ENCODE measurements at places on chromosomes 7 and 10.

DNA sequence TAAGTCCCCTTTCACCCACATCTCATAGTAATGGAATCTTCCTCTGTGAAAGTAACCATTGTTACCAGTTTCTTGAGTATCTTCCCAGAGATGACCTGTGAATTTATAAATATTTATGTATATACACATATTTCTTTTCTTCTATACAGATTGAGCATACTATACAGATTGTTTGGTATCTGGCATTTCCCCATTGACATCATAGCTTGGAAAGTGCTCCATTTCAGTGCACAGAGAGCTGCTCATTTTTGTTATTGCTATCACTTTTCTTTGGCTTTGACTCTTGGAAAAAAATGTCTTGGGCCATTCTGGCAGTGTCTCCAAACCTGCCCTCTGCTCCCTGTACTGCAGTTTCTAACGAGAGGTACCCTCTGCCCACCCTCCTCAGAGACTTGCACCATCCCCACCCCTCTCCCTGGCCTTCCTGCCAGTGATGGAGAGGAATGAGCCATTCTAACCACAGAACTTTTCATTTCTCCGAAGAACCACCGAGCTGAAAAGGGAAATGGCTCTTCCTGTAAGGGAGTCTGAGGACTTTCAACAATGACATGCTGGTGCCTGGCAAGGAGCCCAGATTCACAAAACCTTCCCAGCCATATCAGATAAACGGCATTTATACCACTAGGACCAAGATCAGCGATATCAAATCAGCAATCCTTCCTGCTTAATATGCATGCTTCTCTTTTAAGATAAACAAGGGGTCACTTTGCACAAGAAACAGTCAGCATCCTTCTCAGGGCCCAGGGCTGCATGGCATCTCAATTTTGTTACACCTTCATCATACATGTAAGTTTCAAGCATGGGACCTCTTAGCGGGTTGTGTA, 19.7 kb upstream of the CCSER2 start:
- DNase-seq = no peak

DNA sequence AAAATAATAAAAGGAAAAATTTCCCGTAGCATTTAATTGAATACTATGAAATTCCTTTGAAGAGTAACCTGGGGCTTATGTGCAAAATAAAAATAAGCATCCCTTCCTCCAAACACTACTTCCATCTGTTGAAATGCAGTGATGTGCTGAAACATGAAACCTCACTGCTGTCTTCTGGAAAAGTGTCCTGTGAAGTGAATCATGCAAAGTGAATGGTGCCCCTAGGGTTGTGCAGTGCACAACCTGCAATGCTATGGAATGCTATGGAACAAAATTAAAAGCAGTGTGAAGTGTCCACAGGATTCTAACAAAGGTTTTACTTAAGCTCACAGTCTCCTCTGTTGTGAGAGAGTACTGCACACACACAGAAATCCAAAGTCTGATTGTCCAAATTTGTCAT, 480.9 kb downstream of the ETV1 start:
- no peak for DNase-seq

DNA sequence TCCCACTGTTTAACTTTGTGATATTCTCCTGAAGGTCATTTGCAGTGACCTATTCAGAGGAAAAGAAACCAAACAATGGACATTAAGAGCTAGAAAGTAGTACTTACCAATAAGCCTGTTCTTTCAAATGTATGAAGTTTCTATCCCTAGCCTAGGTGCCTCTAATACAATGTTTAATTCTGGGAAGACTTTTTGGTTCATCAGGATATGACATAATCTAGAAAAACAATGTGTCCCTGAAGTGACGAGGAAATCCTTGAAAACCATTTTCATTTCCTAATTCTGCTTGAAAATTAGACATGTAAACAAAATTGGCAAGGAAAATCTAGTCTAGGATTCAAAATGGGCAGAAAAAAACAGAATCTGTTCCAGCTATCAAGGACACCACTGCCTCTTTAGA, 36.1 kb downstream of the ARHGAP19 start:
- no peak for DNase-seq

DNA sequence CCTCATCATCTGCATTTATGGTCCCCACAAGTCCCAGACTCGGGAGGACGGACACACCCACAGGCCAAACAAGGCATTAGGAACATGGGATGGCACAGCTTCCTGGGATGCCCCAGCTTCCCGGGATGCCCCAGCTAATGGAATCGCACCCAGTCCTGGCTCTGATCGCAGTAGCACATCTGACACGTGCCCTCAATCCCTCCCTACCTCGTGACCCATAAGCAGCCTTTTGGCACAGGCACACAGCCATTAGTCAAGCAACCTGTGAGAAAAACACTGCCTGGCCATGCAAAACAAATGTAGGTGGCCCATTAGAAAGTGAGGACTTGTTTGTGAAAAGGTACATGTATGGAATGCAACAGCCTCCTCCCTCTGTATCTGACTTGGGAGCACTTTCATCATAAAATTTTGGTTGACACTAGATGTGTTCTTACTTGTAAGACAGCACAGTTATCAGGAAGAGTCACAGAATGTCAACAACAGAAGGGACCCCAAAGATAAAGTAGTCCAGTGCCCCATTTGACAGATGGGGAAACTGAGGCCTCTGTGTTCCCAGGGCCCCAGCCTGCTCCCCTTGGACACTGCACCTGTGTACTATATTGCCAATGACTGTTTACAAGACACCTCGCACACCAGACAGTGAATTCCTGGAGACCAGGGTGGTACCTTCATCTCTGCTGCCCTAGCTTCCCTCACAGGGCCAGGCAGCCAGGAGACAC, 34.4 kb downstream of the DLG5 start:
- no peak for DNase-seq

DNA sequence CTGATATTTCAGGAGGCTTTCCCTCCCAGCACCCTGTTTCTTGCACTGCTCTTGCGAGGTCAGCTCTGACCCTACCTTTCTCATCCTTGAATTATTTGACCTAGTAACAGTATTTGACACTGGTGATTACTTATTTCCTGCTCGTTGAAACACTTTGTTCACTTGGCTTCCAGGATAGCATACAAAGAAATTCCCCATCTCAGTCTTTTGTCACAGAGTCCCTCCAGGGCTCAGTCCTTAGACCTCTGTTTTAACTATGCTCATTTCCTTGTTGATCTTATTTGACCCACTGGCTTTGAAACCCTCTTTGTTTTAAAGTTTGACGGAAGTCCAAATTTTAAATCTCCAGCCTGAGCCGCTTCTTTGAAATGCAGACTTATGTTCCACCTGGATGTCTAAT, 29.9 kb downstream of the BMPR1A start:
- DNase-seq = no peak

GRCh38 chr7:48147078-48147591, 24.1 kb upstream of the ABCA13 start:
- DNase-seq = no peak

- DNase-seq = no peak
Measured at GRCh38 chr10:62707810-62708209, 96.7 kb upstream of the ADO start.

DNA sequence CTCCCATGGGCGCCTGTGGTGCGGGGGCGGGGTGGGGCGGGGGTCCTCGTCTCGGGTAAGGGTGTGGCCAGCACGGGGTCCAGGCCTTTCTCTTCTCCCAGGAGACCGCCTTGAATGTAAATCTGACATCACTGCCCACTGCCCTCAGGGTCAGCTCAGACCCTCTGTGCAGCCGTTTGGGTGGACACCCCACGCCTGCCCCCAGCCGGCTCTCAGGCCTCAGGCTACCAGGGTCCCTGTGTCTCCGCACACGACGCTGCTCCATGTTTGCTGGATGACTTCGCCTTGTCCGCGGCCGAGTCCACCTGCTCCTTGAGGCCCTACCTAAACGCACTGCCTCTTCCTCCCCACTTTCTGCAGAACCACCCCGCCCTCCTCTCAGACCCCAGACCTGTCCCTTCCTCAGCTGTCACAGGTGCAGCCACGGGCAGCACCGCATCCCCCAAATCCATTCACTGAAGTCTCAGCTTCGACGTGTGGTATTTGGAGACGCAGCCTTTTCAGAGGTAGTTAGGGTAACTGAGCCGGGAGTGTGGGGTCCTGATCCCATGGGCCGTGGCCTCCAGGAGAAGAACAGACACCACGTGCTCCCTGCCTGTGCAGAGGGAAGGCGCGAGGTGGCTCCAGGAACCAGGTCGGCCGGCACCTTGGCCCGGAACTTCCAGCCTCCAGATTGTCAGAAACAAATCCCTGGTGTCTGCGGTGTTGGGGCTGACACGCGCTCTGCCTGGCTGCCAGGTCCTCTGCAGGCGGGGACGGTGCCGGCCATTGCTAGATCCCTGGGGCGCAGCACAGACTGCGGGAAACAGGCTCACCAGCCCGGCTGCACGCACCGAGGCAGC, 97.4 kb upstream of the DIP2C start:
- no peak for DNase-seq

GRCh38 chr7:143325240-143325639, 9.3 kb downstream of the CLCN1 start:
- no peak for DNase-seq

DNA sequence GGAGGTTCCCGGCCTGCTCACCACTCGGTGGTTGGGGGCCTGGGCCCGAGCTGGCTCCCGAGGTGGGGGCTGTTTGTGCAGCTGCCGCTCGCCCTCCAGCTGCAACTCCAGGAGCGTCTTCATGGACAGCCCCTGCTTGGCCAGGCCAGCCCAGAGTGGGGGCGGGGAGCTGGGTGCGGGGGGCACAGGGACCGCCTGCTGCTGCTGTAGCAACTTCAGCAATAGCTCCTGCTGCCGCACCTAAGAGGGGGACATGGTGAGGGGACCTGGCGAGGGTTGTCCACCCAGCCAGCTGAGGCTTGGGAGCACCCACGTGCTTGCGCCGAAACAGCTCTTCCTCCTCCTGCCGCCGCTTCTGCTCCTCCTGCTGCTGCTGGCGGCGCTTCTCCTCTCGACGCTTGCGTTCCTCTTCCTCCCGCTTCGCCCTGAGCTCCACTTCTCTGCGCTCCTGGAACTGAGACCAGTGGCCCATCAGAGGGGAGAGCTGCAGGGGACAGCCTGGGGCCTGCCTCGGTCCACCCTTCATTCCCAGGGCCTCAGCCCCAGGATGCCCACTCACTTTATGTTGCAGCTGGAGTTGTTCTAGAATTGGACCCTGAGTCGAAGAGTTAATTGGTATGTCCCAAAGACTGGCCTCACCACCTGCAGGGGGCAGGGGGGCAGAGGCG, 9.6 kb downstream of the GNB2 start:
- no peak for DNase-seq

- DNase-seq = no peak
Measured at GRCh38 chr7:111012799-111013675, 77.9 kb upstream of the LRRN3 start.

- no peak for DNase-seq
Measured at GRCh38 chr7:67343572-67343971, 346.9 kb downstream of the TYW1 start.

DNA sequence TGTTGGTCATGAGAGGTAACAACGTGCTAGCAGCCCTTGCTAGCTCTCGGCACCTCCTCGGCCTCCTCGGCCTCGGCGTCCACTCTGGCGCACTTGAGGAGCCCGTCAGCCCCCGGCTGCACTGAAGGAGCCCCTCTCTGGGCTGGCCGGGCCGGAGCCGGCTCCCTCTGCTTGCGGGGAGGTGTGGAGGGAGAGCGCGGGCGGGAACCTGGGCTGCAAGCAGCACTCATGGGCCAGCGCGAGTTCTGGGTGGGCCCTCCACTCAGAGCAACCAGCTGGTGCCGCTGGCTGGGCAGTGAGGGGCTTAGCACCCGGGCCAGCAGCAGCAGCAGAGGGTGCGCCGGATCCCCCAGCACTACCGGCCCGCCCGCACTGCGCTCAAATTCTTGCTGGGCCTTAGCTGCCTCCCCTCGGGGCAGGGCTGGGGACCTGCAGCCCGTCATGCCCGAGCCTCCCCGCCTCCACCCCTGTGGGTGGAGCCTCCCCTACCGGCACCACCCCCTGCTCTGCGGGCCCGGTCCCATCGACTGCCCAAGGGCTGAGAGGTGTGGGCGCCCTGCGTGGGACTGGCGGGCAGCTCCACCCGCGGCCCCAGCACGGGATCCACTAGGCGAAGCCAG, 96.1 kb downstream of the PAXIP1 start:
- DNase-seq = no peak

DNA sequence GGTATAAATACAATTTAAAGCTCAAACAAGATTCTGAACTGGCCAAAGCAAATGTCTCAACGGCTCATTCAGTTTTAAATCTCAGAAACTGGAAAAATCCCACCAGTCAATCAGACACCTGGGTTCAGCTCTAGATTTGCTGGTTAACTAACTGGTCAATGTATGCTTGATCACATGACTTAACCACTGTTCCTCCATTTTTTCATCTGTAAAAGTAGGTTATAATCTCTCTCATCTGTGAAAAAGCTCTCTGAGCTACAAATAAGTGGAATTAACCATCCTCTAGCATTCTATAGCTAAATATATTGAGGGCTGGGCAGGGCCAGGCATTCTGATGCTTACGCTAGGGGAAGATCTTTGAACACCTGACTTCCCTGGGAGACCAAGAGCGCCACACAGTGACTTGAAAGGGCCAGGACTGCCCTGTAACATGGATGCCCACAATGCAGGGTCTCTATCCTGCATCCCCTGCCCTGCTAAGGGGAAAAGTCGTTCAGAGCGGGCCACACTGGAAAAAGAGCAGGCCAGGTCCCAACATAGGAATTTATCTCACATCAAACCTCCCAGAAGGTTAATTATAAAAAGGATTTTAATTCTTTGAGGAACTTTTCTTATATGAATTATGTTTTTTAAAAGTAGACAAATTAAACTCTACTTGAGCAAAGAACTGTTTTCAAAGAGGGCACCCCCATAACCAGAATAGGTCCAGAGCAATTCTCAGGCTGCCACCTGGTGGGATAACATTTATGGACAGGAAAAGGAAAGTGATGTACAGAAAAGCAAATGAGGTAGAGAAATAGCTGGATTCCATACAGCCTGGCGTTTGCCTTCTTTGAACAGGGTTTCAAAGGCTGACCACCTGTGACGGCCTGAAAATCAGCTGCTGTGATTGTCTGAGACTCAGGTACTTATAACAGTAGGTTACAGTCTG, 1.8 kb downstream of the RP9 start:
- no peak for DNase-seq

DNA sequence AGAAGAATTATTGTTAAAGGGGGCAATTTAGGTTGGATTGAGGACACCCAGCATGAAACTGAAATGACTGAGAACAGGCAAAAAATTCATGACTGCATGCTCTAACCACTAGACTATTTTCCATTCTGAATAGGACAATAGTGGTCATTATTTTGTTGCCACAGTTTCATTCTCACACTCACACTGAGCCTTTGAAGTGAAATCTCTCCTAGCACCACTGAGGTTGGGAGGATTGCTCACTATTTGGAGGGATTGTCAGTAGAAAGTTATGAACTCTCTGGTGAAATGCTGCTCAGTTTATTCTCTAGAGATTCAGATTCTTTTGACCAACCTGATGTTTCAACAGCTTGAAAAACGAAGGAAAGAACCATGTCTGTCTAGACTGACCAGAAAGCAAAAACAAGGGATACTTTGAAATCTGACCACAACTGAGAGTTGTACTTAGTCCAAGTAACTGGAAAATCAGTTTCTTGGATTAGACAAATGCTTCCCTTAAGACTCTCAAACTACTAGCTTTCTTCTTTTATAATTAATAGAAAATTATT, 191.2 kb downstream of the DYNC1I1 start:
- DNase-seq = no peak
